ENCODE measurements at places on chromosomes 7 and 10.

DNA sequence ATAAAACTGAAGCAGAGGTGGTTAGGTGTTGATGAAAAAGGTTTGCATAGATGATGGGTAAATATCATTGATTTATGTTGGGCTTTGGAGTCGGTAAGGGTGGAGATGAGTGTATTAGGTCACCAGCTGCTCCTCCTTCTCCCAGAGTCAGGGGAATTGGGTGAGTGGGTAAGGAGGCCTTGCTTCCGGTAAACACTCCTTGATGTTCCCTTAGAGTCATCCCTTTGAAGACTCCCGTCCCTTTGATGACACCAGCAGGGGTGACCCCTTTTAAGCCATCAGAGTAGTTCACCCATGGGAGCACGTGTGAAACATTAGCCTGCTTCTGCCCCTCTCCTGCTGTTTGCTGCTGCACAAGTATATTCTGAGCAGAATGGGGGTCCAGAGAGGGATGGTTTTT is 92.2 kb upstream of the DKK1 start:
- no peak for DNase-seq

DNA sequence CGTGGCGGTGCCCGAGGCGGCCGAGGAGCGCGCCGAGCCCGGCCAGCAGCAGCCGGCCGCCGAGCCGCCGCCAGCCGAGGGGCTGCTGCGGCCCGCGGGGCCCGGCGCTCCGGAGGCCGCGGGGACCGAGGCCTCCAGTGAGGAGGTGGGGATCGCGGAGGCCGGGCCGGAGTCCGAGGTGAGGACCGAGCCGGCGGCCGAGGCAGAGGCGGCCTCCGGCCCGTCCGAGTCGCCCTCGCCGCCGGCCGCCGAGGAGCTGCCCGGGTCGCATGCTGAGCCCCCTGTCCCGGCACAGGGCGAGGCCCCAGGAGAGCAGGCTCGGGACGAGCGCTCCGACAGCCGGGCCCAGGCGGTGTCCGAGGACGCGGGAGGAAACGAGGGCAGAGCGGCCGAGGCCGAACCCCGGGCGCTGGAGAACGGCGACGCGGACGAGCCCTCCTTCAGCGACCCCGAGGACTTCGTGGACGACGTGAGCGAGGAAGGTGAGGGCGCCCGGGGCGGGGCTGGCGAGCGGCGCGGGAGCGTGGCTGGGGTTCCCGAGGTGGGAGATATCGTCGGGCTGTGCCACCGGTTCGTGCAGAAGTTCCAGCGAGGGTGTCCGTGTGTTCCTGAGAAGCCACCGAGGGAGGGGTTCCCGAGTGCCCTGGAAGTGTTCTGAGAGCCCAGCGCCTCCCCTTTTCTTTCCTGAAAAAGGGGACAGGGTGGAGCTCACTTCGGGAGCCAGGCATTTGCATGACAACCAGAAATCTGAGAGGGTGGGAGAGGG is 495 bp downstream of the EIF3B start:
- DNase-seq = peak; percentile 48

- no peak for DNase-seq
These were observed 64.1 kb downstream of the SRI start for GRCh38 chr7:88155756-88156155.

- DNase-seq = no peak
These were observed 76.6 kb upstream of the PFKP start for GRCh38 chr10:2990764-2991163.

- no peak for DNase-seq
These were observed 1.4 kb downstream of the KBTBD2 start for GRCh38 chr7:32890010-32890792.

DNA sequence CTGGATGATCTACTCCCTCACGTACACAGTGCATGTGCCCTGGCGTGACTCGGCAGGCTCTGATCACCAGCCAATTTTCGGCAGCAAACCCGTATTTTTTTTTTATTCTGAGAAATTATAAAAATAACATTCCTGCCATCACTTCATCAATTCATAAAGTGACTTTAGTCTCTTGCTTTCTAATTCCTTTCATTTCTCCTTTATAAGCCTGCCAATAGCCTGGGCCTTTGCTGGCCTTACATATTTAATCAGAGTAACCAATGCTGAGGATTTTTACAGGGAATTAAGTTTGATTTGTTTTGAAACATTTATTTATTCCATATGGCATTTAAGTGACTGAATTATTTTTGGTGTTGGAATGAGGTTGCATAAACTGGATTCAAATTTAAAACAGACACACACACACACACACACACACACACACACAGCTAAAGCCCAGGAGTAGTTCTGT is 140.8 kb downstream of the ETV1 start:
- no peak for DNase-seq

DNA sequence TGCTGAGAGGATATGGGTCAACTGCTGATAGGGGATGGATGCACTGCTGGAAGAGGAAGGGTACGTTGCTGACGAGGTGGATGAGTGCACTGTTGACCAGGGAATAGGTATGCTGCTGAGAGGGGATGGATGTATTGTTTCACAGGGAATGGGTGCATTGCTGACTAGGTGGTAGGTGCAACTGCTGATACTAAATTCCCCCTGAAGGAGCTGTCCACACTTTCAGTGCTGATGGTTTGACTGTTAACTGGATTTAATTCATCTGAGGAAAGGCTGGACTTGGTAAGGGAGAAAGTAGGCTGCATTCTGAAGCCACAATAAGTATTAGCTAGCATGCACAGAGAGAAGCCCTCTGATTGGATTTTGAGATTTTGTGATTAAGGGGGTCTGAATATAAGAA is 1196.8 kb upstream of the PHF14 start:
- no peak for DNase-seq

- no peak for DNase-seq
These were observed 25.5 kb upstream of the ABLIM1 start for GRCh38 chr10:114683593-114683992.

DNA sequence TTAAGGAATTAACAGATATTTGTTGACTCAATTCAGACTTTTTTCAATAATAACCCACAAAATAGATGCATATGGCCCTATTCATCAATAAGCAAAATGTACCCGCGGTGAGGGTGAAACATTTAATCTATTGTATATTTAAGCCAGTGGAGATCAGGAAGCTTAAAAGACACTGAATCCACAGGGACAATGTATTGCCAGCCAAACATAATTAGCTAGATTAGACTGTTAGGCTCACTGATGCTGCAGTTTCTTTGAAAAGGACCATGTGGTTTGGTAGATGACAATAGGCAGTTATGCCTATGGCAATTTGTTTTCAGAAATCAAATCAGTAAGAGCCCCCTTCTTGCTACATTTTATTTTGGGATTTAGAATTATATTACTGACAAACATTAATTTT is 87.3 kb upstream of the PLXDC2 start:
- no peak for DNase-seq

- no peak for DNase-seq
These were observed 574 bp downstream of the MARCHF5 start for GRCh38 chr10:92291616-92291865.

- no peak for DNase-seq
These were observed 152.8 kb downstream of the CUBN start for GRCh38 chr10:16976803-16977202.

DNA sequence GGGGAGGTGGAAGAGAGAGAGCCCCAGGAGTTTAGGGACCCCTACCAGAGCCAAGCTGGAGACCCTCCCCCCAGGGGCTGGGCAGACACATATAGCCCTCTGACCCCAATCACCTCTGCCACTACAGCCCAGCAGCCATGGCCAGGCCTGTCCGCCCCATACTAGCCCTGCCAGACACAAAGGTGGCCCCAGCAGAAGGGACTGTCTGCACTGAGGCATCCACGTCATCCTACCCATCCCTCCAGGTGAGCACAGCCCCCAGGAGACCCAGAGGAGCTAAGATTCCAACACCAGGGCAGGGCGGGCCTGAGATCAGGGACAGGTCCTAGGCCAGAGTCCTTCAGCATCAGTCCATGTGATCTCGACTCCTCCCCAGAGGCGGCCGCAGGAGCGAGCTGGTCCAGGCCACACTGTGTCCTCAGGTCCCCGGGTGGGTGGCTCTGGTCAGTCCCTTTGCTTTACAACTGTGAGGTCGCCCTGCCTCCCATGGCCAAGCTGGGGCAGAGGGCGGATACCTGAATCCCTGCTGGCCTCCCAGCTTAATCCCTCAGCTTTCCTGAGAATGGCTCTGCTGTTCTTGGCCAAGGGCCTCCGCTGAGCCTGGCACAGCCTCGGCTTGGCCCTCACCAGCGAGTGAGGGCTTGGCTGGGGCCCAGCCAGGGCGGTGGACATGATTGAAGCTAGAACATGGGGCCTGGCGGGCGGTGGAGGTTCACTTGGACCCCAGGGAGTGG is 14.3 kb upstream of the ELN start:
- DNase-seq = no peak

DNA sequence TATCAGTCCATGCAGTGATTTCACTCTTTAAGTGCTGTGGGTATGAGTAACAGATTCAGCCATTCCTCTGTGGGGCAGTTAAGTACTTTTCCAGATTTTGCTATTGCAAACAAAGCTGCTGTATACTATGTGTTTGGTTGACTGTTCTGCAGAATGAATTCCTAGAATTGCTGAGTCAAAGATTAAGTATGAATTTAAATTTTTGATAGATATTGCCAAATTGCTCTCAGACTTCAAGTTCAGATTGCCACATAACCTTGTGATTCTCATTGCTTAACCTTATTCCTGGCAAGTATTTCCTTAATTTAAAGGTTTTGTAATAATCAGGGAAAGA is 21.6 kb upstream of the SAR1A start:
- DNase-seq = no peak

DNA sequence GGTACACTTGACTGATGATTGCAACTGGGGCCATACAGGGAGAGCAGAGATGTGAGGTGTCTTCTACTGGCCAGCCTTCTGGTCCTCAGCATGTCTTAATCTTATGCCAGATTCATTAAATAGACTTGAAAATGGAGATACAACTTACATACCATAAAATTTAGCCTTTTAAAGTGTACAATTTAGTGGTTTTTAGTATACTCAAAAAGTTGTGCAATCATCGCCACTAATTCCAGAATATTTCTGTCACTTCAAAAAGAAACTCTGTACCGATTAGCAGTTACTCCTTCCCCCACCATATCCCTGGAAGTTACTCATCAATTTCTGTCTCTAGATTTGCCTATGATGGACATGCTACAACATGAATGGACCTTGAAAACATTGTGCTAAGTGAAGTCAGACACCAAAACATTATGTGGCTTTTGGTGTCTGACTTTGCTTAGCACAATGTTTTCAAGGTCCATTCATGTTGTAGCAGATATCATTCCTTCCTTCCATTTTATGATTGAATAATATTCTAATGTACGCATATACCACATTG is 53.0 kb downstream of the SH2D4B start:
- DNase-seq = no peak

GRCh38 chr7:2665359-2665791 is 22.6 kb upstream of the AMZ1 start:
- no peak for DNase-seq

GRCh38 chr10:75181073-75181472 is 29.5 kb upstream of the VDAC2 start:
- no peak for DNase-seq

- no peak for DNase-seq
These were observed 4.7 kb downstream of the TMEM236 start for GRCh38 chr10:17756557-17757217.

- DNase-seq = no peak
These were observed 168.3 kb upstream of the PPP1R3A start for GRCh38 chr7:114086914-114087652.

DNA sequence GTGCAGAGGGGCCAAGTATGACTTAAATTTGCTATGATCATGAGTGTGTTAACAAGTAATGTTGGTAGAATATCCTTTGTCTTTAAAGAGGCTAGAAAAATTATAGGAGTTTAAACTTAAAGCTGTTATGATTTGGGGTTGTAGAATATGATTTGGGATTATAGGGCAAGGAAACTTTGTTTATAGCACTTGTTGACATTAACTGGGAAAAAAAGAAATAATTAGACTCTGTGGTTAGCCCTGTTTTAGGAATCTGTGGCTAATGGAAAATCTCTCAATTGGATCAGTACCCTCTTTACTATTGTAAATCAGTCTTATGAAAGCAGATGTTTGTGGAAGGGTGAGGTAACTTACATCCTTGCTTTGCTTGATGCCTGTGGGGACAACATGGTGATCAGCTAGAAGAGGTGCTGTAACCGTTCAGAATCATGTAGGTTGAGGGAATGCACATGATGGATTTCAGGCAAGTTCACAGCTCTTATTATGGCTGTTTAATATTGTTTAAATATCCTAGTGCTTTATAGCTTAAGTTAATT is 11.1 kb downstream of the ING3 start:
- DNase-seq = no peak

GRCh38 chr7:22549051-22549450 is 49.1 kb upstream of the STEAP1B start:
- no peak for DNase-seq

DNA sequence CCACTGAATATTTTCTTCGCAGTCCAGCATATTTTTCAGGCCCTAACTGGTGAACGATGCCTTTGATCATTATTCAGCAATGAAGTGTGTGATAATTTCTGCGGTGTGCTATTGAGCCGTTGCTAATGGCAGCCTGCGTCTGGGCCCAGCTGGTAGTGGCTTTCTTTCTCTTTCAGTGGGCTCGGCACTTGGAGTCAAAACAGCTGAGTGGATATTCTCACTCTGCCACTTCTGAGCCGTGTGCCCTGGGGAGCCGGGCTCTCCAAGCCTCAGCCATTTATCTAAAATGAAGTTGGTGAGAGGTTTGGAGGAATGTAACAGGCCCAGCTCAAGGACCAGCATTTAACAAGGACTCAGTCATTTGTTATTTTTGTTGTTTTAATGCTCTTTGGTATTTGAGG is 87.5 kb upstream of the IFRD1 start:
- no peak for DNase-seq

- DNase-seq = no peak
These were observed 10.2 kb downstream of the KIAA1549 start for GRCh38 chr7:138970952-138971351.

GRCh38 chr7:127638197-127638596 is 13.8 kb upstream of the SND1 start:
- DNase-seq = no peak

DNA sequence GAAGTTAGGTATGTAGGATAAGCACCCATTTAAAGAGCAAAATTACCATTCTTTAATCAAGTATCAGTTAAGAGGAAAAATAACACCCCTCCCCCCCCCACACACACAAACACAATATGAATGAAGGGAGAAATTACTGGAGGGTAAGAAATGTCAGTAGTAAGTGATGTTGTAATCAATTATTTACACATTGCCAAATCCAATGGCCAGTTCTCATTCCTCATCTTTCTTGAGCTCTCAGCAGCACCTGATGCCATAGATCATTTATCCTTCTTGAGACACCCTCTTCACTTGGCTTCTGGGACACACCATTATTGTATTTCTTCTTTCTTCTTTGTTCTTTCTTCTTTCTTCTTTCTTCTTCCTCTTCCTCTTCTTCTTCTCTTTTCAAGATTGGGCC is 33.7 kb upstream of the FAM3C start:
- DNase-seq = no peak

GRCh38 chr10:71863203-71863602 is 12.2 kb upstream of the PSAP start:
- no peak for DNase-seq
